Renal pelvis (tissue), 12 donors: ENCODE measurements at places on chromosomes 1 and 21. TPM values are rescaled to one million over a fixed set of nuclear protein-coding genes. Genes with fewer than 3 reads are reported as not detected.

- no peak for DNase-seq
These were observed 37.6 kb downstream of the MRPL37 start for GRCh38 chr1:54237586-54237985.

DNA sequence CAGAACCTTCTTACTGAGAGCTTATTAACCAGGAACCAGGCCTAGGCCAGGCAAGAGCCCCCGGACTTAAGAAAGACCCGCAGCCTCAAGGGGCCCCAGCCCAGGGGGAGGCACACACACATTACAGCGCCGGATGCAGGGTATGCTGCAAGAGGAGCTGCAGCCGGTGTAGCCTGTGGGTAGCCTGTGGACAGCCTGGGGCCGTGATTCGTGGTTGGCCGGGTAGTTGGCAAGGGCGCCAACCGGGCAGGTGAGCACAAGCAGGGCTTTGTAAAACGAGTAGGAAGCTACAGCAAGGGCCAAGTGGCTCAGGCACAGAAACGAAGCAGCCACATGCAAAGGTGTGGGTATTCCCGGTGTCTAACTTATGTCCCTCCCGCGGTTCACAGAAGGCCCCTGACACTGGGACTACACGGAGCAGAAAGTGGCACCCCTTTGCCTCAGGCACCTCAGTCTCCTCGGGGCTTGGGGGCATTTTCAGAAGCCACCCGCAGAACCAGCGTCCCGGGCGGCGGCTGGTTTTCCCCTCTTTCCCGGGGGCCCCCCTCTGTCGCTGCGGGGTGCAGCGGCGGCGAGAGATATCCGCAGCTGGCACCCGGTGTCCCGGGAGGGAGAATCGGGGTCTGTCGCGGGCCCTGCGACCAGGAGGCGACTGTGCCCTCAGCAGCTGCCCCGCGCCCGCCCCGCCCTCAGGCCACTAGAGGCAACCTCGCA is 40.8 kb downstream of the KIAA1614 start:
- DNase-seq, result no peak

DNA sequence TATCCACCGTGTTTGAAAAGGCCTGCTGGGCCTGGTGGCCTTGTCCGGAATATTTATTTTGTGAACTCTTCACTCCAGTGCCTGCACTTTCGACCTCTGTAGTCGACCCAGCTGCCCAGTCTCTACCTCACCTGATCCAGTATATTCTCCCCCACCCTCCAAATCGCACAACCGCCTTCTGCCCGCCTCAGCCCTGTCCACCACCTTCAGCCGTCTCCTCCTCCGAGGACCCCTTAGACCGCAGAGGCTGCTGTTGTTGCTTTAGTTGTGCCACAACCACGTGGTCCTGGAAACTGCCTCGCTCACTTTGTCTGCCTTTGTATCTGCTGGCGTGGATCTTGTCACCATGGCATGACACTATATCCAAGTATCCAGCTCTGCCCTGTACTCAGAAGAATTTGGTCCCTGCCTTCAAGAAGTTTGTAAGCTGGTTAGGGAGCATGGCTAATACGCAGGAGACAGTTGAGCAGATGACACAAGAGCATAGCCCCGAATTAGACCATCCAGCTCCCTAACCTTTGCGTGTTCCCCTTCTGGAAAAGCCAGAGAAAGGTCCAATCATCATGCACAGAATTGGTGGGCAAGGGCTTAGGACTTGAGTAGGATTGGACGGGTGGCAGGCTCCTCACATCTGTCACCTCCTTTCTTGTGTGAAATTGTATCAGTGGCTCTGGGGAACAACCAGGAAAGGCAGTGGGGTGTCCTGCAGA is 1.5 kb downstream of the PHGDH start:
- no peak for DNase-seq

- DNase-seq, result peak; percentile 67
These were observed 47.4 kb downstream of the KCNAB2 start for GRCh38 chr1:6093071-6093470.

DNA sequence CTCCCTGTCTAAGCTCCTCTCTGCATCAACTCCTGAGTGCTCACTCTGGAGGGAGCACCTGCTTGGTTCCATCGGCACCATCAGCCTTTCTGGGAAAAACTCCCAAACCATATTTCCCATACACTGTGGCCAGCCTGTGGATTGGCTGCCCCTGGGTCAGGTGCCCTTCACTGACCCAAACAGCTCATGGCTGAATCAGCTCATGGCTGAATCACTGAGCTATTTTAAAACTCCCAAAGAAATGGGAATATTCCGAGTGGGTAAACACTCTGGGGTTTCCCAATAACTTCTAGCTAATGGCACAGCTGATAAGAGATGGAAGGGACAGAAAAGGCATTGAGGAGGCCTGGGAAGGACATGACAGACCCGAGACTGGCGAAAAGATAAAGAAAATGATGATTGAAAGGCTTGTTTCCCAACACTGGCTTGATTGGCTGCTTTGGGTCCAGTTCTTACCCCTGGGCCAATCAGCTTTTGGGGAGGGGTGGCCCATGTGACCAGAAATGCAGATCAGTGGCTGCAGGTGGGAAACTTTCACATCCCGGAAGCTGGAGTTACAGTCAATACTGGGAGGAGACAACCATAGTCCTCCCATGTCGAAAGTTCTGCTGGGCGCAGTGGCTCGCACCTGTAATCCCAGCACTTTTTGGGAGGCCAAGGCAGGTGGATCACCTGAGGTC is 37.3 kb upstream of the KAZN start:
- no peak for DNase-seq

- DNase-seq, result no peak
These were observed 124.8 kb downstream of the DISC1 start for GRCh38 chr1:231751415-231751814.

- no peak for DNase-seq
These were observed 88.1 kb upstream of the CACYBP start for GRCh38 chr1:174911606-174912005.

- no peak for DNase-seq
These were observed 67.3 kb downstream of the RUNX1 start for GRCh38 chr21:34981791-34982190.

DNA sequence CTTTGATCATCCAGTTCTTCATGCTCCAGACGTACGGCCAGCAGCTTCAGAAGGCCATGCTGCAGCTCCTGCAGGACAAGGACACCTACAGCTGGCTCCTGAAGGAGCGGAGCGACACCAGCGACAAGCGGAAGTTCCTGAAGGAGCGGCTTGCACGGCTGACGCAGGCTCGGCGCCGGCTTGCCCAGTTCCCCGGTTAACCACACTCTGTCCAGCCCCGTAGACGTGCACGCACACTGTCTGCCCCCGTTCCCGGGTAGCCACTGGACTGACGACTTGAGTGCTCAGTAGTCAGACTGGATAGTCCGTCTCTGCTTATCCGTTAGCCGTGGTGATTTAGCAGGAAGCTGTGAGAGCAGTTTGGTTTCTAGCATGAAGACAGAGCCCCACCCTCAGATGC is 32.5 kb downstream of the MX1 start:
- no peak for DNase-seq

GRCh38 chr1:155182052-155182550 is 8.5 kb downstream of the TRIM46 start:
- no peak for DNase-seq

DNA sequence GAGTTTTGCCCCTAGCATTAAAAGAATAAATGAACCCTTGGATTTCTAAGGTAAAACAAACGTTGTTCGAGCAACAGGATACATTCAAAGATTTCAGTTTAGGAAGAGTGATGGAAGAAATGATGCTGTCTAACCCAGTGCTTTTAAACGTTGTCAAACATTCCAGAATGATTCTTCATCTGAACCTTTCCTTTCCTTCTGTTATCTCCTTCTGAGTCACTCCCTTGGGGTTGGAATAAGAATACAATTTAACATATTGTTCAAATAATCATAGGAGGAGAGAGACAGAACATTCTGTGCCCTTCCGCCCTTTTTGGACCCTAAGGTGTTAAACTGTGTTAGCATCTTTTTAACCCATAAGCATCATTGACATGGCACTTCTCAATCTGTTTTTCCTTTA is 61.1 kb upstream of the RCOR3 start:
- no peak for DNase-seq

DNA sequence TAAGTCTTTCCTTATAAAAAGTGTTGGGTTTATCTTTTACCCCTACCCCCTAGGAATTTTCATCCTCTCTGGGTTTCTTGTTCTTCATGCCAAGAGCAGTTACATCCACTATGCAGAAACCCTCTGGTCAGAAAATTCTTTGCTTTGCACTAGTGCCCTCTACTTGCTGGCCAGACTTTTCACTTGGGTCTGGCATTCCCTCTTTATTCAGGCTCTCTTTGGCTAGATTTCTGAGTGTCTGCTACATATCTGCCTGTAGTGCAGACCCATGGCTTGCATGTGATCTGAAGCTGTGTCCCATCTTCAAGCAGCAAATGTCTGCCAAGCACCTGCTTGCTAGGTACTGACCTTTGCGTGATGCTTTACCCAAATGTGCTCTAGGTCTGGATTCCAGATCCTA is 237.0 kb downstream of the GPATCH2 start:
- no peak for DNase-seq

DNA sequence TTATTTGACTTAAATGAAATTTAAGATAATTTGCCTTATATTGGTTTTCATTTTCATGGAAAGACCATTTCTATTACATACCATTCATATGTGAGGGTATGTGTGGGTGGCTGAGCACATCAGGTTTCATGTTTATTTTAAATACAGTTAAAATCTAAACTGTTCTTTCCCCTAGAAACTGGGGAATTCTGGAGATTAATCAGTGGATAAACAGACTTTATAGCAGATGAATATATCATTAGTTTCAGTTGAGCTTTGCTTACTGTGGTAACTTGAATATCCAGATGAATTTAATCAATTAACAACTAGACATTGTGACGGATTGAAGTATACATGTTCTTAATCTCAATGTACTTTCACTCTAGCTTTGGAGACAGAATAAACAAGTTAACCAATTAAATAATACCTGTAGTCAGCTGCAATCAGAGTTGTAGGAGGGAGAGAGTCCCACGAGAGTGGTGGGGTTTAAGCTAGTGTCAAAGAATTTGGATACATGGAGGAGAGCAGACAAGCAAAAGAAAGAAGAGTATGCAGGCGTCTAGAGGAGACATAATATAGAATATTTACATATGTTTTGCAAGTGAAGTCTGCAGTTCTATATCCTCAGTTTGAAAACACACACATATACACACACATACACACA is 97.6 kb downstream of the PDE4B start:
- no peak for DNase-seq

- no peak for DNase-seq
These were observed 38.8 kb upstream of the PLA2G5 start for GRCh38 chr1:20031161-20031560.

DNA sequence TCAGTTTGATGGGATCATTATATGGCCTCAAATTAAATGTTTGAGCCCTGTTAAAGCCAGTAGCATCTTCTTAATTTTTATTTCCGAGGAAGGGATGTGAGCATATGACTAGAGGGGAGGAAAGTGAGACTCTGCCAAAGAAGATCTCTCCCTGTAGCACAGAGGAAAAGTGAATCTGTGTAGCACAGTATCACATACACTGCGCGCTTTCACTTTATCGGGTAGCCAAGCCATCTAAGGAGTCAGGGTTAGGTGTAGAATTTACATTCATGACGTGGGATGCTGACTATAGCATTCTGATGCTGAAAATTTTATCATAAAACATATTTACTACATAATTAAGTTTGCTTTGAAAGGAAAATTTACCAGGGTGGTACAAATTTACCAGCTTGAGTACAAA is 24.0 kb downstream of the LRRC8D start:
- DNase-seq, result no peak

DNA sequence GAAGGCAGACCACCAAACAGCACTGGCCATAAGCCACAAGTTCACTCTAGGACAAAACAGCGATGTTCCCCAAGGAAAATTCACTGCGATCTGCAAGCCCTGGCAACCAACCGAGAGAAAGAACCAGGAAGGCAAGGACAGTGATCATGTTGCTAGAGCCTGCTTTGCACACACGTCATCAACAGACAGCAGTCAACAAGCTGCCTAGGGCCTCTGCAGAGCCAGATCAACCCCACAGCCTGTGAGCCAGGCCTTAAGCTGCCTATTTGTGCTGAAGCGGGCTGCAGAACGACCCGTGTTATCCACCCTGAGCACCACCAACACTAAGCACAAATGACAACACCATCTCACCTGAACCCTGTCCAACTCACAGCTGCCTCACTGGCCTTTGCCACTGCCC is 6.2 kb upstream of the YRDC start:
- no peak for DNase-seq

GRCh38 chr1:87291107-87291506 is 37.6 kb upstream of the LMO4 start:
- no peak for DNase-seq

Gene VAV3
- polyA plus RNA-seq, result 122 TPM

Gene SLC35E2B
- 91.0 TPM for polyA plus RNA-seq

Gene SPOCD1
- polyA plus RNA-seq, result 0.84 TPM

Gene GUCA2B
- polyA plus RNA-seq, result not detected

Gene TNFRSF18
- 1.2 TPM for polyA plus RNA-seq

Gene OLFM3
- 33.0 TPM for polyA plus RNA-seq
